ENCODE measurements at places on chromosomes 11 and 22. TPM values are rescaled to one million over a fixed set of nuclear protein-coding genes. Genes with fewer than 3 reads are reported as not detected.
A peak's percentile ranks its signal among the peaks of the same experiment; 100 is the strongest.

- H3K27me3 ChIP-seq, result no peaks in the 10 kb centered on the region
- H3K4me1 ChIP-seq, result peaks cover 28% of the 10 kb centered on the region
- peak overlapping the region; percentile 82 for H3K4me3 ChIP-seq
- peak overlapping the region; percentile 94 for H3K27ac ChIP-seq
- peaks cover 74% of the 10 kb centered on the region for H3K36me3 ChIP-seq
These were observed 1.5 kb upstream of the ANKRD13D start for GRCh38 chr11:67287355-67288197.

The TRPC6 gene
- 0.30 TPM for total RNA-seq

DNA sequence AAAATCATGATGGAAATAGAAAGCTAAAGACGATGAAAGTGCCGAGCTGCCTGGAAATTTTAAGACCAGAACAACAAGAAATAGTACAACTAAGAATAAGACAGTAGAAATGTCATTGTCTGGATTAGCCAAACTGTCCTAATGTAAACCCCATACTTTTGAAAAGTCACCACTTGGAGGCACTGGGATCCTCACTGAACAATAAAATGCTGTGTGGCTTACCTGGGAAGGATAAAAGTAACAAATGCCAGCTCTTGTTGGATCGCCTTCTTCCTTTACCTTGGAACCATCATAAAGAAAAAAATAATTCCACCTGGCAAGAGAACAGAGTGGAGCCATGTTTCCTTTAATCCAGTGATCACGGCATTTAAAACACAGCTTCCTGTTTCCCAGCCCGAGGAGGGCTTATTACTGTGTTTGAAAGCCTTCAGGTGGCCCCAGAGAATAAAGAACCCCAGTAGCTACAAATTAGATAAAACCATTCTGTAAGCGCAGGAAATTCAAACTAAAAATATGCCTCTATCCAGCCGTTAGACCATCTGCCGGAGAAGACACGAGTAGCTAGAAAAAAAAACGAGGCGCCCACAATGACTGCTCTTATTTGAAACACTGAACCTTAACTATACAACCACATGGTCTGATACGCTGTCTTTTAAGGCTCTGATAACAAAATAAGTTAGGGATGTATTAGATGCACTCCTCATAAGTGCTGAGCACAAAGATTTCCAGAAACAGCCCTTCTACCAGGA lies 4.4 kb downstream of the HPS4 start:
- H3K27me3 ChIP-seq, result no peaks in the 10 kb centered on the region
- H3K36me3 ChIP-seq, result no peaks in the 10 kb centered on the region
- no peak overlapping the region for H3K27ac ChIP-seq
- no peak for DNase-seq
- peak overlapping the region; percentile 1 for H3K4me3 ChIP-seq

The ACR gene
- 0.62 TPM for total RNA-seq

GRCh38 chr11:13291361-13291760 lies 13.8 kb downstream of the BMAL1 start:
- no peaks in the 10 kb centered on the region for H3K36me3 ChIP-seq
- no peak overlapping the region for H3K27ac ChIP-seq
- H3K4me3 ChIP-seq, result no peak overlapping the region
- no peaks in the 10 kb centered on the region for H3K27me3 ChIP-seq
- DNase-seq, result no peak

DNA sequence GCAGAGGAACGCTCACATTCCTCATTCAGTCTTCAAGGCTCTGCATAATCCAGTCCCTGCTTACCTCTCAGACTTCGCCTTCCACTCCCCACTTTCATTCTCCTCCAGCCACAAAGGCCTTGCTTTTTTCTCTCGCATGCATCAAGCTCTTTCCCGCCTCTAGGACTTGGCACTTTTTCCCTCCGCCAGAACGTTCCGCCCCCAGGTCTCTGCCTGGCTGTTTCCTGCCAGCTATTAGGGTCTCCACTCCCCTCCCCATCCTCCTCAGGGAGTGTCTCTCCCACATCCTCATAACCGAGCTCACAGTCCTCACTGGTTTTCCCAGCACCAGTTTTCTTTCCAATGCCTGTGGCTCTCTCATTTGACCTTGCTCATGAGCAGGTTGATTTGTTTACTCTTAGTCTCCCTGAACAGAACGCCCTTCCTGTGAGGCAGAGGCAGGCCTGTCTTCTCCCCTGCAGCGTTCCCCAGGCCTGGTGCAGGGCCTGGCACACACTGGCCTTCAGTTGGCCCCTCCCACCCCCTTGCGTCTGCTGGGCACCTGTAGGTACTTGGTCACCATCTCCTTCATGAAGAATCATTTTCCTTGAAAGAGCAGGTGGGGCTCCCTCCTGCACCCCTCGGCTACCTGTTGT lies 75.2 kb downstream of the RTL6 start:
- no peak for DNase-seq
- no peaks in the 10 kb centered on the region for H3K36me3 ChIP-seq
- H3K27me3 ChIP-seq, result no peaks in the 10 kb centered on the region
- H3K4me1 ChIP-seq, result peaks cover 8% of the 10 kb centered on the region
- no peak overlapping the region for H3K27ac ChIP-seq
- no peak overlapping the region for H3K4me3 ChIP-seq

DNA sequence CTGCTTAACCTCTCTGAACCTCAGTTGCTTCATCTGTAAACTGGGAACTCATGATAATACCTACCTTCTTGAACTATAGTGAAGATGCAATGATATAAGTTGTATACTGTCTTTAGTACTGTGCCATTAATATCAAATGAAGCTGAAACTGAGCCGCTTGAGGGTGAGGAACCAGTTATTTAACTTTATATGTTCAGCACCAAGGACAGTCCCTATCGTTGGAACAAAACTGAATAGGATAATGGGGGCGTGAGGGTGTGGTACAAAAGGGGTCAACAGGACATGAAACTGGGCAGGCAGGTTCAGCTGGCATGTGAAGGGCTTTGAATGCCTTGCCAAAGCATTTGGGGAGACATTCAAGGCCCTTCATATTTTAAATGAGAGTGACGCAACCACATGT lies 112.6 kb downstream of the C11orf91 start:
- no peaks in the 10 kb centered on the region for H3K36me3 ChIP-seq
- H3K27ac ChIP-seq, result no peak overlapping the region
- no peak for DNase-seq
- no peak overlapping the region for H3K4me3 ChIP-seq
- no peaks in the 10 kb centered on the region for H3K27me3 ChIP-seq

The ZC3H12C gene
- 15.4 TPM for total RNA-seq

- peaks cover 6% of the 10 kb centered on the region for H3K4me1 ChIP-seq
- no peak overlapping the region for H3K27ac ChIP-seq
- H3K4me3 ChIP-seq, result no peak overlapping the region
- H3K36me3 ChIP-seq, result no peaks in the 10 kb centered on the region
- DNase-seq, result no peak
- H3K27me3 ChIP-seq, result peaks cover 30% of the 10 kb centered on the region
These were observed 54.6 kb upstream of the ASPHD2 start for GRCh38 chr22:26374391-26375026.

The KLHL35 gene
- total RNA-seq, result 0.23 TPM

DNA sequence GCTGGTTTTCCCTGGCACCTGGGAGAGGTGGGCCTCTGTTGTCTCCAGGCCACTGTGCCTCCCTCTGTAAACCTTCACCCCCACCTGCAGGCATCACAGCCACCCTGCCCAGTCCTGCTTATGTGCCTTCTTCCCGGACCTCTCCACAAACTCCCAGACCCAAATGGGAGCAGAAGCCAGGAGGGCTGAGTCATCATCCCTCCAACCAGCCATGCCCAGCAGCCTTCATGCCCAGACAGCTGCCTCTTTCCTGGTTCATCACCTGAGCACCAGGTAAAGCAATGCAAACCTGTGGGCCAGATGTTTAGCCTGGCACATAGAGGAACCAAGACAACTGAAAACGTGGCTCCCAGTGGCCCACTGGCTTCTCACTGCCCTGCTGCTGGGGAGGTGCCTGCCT lies 2.1 kb upstream of the TMPRSS4 start:
- no peaks in the 10 kb centered on the region for H3K36me3 ChIP-seq
- no peak overlapping the region for H3K4me3 ChIP-seq
- DNase-seq, result no peak
- H3K4me1 ChIP-seq, result no peaks in the 10 kb centered on the region
- H3K27ac ChIP-seq, result no peak overlapping the region
- H3K27me3 ChIP-seq, result no peaks in the 10 kb centered on the region

The TRIM48 gene
- total RNA-seq, result not detected

- H3K27me3 ChIP-seq, result no peaks in the 10 kb centered on the region
- no peak overlapping the region for H3K27ac ChIP-seq
- H3K36me3 ChIP-seq, result no peaks in the 10 kb centered on the region
- H3K4me1 ChIP-seq, result no peaks in the 10 kb centered on the region
These were observed 112.2 kb downstream of the SBF2 start for GRCh38 chr11:10181811-10182210.

GRCh38 chr11:117918366-117919255 lies 10.6 kb downstream of the TMPRSS13 start:
- no peak for DNase-seq
- H3K27ac ChIP-seq, result no peak overlapping the region
- no peaks in the 10 kb centered on the region for H3K27me3 ChIP-seq
- no peaks in the 10 kb centered on the region for H3K36me3 ChIP-seq

The GGT5 gene
- total RNA-seq, result 32.7 TPM

The SCUBE2 gene
- 1.1 TPM for total RNA-seq

The PDE3B gene
- total RNA-seq, result 8.6 TPM

DNA sequence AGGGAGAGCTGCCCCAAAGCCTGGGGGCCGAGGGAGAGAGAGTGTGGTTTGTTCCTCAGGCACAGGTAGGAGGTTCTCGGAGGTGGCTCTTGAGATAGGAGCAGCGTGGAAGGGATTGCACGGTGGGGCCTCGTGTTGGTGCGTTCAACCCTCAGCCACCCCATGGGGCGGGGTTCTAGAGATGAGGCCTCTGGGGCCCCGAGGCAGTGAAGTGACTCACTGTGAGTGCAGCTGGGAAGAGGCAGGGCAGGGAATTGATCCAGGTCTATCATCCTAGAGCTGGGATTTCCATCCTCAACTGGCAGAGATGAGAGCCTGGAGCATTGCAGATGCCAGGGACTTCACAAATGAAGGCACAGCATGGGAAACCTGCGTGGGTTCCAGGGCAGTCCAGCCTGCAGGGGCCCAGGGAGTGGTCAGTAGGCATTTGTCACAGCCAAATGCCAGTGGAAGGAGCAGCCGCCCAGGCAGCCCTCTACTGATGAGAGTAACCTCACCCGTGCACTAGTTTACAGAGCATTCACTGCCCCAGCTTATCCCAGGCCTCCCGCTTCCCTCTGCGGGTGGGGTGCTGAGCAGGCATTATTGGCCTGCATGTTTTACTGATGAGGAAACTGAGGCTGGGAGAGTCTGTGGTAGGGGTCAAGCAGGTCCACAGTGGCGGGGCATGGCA lies 5.1 kb upstream of the SMARCB1 start:
- H3K4me1 ChIP-seq, result peaks cover 7% of the 10 kb centered on the region
- H3K27ac ChIP-seq, result no peak overlapping the region
- no peak for DNase-seq
- no peaks in the 10 kb centered on the region for H3K27me3 ChIP-seq

- H3K36me3 ChIP-seq, result no peaks in the 10 kb centered on the region
- DNase-seq, result no peak
- no peak overlapping the region for H3K4me3 ChIP-seq
- H3K27ac ChIP-seq, result no peak overlapping the region
- H3K27me3 ChIP-seq, result no peaks in the 10 kb centered on the region
- H3K4me1 ChIP-seq, result peaks cover 19% of the 10 kb centered on the region
These were observed 40.6 kb downstream of the SCUBE1 start for GRCh38 chr22:43302531-43303041.

The OR52E1 gene
- not detected for total RNA-seq

DNA sequence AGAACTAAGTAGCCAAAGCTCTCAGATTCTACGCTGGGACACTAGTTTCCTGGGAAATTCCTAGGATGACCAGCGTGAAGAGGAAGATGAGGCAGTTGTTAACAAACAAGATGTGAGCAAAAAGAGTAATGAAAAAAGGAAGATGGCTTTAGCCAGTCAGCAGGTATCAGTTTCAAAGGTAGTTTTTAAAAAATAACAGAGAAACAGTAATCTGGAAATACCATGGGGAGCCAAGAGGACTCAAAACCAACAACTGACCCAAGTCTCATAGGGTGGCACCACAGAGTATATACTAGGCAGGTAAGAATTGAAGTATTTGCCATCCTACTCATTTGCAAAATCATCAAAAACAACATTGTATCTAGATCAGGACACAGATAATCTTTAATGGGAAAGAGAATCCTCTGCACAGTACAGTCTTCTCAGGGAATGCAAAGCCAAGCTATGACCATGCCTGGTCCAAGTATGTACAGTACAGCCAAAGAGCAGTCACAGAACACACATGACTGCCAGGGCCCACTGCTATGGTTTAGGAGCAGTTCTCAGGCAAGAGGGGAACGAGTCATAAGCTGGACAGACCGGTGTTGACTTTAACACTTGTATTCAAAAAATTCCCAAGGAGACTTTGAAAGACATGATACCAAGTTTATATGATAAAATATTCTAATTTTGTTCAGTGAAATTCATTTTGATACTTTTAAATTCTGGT lies 20.6 kb downstream of the MSANTD4 start:
- peaks cover 27% of the 10 kb centered on the region for H3K36me3 ChIP-seq
- no peaks in the 10 kb centered on the region for H3K27me3 ChIP-seq
- H3K27ac ChIP-seq, result no peak overlapping the region
- no peak overlapping the region for H3K4me3 ChIP-seq
- no peaks in the 10 kb centered on the region for H3K4me1 ChIP-seq
- DNase-seq, result no peak

- H3K4me3 ChIP-seq, result no peak overlapping the region
- H3K36me3 ChIP-seq, result no peaks in the 10 kb centered on the region
- H3K27ac ChIP-seq, result no peak overlapping the region
These were observed 2.5 kb upstream of the DENND5A start for GRCh38 chr11:9267680-9268079.

The C11orf21 gene
- 56.2 TPM for total RNA-seq

GRCh38 chr11:114447892-114448291 lies 8.6 kb downstream of the REXO2 start:
- no peak overlapping the region for H3K4me3 ChIP-seq
- peaks cover 20% of the 10 kb centered on the region for H3K4me1 ChIP-seq
- no peaks in the 10 kb centered on the region for H3K27me3 ChIP-seq
- no peak for DNase-seq
- no peak overlapping the region for H3K27ac ChIP-seq

DNA sequence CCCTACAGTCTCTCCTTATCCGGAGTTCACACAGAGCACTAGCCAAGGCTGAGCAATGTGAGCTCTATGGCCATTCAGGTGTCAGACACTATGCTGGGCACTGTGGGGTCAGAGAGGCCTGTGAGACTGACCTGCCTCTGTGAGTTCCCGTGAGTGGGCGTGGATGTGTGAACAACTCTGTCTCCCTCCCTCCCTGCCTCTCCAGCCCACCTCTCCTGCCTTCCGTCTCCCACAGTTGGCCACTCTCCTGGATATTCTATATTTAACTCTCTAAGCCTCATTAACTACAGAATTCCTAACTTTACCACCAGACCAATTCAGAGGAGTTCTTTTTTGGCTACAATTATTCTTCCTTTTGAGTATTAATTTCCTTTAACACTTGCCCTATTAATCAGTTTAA lies 191.6 kb upstream of the NCAM1 start:
- H3K4me3 ChIP-seq, result no peak overlapping the region
- no peak for DNase-seq
- peaks cover 4% of the 10 kb centered on the region for H3K4me1 ChIP-seq
- H3K27me3 ChIP-seq, result no peaks in the 10 kb centered on the region
- peak overlapping the region; percentile 69 for H3K27ac ChIP-seq
- no peaks in the 10 kb centered on the region for H3K36me3 ChIP-seq

GRCh38 chr11:64560139-64560771 lies 30.8 kb upstream of the SLC22A12 start:
- no peak overlapping the region for H3K4me3 ChIP-seq
- peaks cover 10% of the 10 kb centered on the region for H3K27me3 ChIP-seq
- H3K36me3 ChIP-seq, result no peaks in the 10 kb centered on the region
- no peak overlapping the region for H3K27ac ChIP-seq
